ENCODE measurements at places on chromosomes 12 and 14.
A peak's percentile ranks its signal among the peaks of the same experiment; 100 is the strongest.

- no peak for DNase-seq
Measured at GRCh38 chr12:104622928-104623327, 166.2 kb downstream of the CHST11 start.

DNA sequence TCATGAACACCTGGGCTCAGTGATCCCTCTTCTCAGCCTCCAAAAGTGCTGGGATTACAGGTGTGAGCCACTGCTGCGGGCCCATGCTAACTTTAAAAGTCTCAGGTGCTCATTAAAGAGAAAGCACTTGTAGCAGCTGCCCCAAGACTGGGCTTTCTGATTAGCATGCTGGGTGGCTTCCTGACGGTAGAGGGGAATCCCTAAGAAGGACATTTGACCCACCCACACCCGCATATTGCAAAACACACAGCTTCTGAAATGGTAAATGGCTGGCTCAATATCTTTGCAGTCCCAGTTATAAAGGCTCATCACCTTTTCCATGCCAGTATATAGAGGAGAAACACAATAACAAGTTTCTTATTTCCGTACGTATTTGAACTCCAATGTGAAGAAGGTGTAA is 19.3 kb upstream of the BICD1 start:
- DNase-seq, result no peak

- no peak for DNase-seq
Measured at GRCh38 chr12:115375186-115375991, 691.4 kb upstream of the TBX3 start.

DNA sequence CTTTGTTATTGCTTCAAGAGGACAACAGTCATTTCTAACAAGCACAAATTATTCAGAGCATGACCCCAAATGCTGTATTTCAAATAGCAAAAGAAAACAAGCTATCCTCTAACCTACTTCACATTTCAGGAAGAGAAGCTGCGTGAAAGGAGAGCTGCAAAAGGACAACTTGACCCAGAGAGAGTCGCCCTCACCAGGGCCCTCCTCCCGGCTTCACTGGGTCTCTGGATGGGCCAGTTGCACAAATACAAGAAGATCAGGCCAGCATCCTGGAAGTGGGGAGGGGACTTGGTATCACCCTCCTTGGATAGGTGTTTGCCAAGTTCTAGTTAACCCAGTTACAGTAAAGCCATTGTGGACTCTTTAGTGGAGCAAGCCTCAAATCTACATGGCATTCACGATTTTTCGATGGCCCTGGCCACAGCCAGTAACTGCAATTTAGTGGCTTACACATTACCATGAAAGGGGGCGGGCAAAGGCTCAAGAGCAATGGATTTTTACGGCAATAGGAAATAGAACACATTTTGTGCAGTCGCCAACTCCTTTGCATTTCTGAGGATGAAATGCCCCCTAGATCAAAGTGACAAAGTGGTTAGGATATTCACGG is 166.9 kb upstream of the DIO2 start:
- no peak for DNase-seq

DNA sequence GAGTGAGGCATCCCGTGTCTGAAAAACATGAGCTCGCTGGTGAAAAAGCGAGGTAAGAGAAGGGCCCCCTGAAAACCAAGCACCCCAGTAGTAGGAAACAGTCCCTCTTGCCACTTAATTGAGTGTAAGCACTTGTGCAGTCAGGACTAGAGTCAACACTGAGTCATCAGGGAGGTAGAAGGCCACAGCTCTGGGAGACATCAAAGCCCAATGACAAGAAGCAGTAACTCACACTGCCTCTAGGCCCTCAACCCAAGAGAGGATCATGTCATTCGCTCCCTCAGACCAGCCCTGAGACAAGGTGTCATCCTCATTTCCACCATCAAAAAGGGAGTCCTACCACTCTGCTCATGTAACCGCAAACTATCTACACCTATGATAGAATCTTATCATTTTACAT is 17.8 kb downstream of the POMT2 start:
- DNase-seq, result peak; percentile 18

GRCh38 chr12:47156167-47156736 is 76.5 kb upstream of the AMIGO2 start:
- no peak for DNase-seq

DNA sequence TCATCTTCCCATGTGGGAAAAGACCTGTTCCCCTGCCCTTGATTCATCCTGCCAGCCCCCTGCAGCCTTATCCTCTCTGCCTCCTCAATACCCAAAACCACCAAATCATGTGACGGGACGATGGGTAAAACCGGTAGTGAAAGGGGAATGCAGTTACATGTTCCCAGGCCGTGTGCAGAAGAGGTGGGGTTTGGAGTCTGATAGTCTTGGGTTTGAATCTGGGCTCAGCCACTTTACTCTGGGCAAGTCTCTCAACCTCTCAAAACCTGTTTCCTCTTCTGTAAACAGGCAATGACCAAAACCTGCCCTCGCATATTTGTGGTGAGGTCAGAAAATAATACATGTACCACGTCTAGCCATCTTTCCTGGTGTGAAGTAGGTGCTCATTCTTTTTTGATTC is 123.0 kb downstream of the PLXNC1 start:
- DNase-seq, result no peak

DNA sequence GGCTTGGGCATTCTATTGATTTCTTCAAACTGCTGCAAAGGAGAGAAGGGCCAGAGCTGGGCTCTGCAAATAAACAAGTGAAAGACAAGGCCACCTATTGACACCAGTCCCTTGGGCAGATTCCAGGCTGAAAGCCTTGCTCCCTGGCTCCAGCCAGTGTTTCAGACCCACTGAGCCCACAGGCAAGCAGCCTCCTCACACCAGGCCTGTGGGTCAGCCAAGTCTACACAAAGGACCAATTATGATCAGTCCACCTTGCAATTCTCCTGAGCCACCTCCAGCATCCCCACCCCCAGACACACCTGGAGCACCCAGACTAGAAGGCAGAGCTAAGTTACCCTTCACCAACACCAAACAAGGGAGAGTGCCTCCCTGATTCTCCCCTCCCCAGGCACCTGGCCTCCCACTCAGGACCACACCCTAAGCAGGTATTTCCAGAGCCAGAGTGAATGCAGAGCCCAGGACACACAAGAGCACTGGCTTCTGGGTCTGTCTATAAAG is 13.8 kb downstream of the ACTN1 start:
- no peak for DNase-seq

GRCh38 chr12:92142251-92142926 is 3.3 kb downstream of the BTG1 start:
- no peak for DNase-seq

- DNase-seq, result no peak
Measured at GRCh38 chr12:9699269-9699897, 29.9 kb downstream of the CLEC2D start.

DNA sequence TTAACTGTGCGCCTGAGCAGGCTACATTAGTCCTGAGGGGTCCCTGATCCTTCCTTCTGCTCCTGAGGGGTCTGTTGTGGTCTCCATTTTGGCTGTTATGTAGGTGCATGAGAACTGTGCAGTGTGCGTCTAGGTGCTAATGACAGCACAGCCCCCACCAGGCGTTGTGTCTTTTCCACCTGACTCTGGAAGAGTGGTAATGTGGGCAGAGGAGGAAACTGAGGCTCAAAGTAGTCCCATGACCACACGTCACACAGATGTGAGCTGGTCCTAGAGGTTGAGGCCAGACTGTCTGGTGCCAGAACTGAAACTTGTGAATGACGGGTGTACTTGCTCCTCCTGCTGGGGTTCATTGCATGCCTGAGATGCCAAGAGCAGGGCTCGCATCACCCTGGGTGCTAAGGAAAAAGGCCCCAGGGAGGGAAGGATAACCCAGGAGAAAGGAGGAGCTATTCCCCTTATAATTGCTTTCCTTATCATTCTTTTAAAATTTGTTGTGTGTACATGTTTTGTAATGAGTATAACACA is 111.8 kb downstream of the SLC25A47 start:
- no peak for DNase-seq

DNA sequence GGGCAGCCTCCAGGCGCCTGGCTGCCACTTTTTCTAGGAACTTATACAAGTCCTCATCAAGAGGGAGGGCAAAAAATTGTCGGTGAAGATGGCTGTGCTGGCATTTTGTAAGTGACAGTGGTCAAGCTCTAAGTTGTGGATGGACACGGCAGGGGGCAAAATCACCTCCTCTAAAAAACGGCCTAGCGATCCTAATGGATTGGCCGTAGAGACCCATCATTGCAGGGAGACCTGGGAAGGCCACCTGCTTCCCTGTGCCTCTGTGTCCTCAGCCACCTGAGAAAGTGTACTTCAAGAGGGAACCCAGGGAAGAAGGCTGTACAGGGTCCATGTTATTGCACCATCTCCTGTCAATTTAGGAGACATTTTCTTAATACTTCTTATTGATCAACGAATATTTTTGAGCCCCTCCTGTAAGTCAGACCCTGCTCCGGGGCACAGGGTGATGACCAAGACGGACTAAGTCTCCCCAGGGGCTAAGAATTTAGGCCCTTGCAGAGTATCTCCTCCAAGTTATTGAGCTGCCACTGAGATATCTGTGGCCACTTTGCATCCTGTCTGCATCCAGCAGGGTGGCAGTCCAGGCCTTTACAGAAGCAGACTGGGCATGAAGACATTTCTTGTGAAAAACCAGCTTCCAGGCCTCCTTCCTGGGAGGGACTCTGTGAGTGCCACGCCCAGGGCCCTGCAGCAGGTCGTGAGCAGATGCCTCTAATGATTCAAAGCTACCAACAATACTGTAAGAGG is 40.5 kb downstream of the PSMA6 start:
- peak; percentile 54 for DNase-seq

- peak; percentile 66 for DNase-seq
Measured at GRCh38 chr12:68223067-68223747, 2.4 kb downstream of the IL26 start.

- DNase-seq, result no peak
Measured at GRCh38 chr12:64383675-64384074, 6.9 kb downstream of the C12orf56 start.

DNA sequence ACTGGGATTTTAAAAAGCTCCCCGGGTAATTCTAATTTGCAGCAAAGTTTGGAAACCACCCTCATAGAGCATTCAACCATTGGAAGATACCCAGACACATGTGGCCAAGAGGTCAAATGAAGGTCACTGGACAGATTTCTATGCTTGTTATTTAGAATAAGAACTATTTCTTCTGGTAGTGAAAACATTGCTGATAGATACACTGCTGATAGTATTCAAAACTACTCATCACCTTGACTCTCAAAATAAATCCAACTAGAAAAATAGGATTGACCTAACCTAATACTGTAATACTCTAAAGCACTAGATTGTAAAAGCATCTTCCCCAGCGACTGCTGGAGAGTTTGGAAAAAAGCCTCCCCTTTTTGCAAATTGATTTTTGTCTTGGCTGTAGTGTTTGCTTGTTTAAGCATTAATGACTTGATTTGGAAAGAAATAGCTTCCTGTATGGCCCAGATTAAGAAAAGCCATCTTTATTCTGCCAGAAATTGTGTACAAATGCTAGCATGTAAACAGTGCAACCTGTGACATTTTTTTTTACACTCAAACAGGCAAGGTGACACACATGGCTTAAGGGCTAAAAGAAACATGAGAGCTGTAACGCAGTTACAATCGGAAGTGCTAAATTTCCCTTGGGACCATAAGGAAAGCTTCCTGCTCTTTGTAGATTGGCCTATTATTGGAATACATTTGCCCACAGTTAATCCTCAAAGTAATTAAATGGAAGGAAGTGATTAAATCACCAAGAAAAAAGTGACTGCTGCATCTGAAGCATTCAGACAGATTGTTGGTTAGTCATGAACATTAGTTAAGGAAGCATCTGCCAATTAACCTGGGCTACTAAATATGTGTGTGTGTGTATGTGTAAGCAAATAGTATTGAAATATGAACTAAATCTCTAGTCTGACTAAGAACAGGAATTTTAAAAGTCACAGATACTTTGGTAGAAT is 356.5 kb upstream of the ATP2B1 start:
- DNase-seq, result no peak

DNA sequence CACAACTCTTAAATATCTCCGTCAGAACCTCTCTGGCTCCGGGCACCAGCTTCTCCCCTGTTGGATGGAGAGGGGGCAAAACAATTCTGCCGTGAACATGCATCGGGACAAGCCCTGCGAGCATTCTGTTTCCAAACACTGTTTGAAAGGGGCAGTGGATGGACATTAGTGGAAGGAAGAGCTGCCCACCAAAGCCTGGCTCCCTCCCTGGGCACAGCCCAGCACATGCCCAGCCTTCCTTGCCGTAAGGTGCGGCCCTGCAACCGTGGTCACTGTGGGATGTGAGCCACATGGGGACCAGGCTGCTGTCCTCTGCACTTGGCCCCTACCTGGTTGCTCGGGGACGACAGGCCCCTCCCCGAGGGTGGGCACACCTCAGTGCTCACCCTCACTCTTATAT is 54.0 kb downstream of the TRAFD1 start:
- DNase-seq, result no peak

DNA sequence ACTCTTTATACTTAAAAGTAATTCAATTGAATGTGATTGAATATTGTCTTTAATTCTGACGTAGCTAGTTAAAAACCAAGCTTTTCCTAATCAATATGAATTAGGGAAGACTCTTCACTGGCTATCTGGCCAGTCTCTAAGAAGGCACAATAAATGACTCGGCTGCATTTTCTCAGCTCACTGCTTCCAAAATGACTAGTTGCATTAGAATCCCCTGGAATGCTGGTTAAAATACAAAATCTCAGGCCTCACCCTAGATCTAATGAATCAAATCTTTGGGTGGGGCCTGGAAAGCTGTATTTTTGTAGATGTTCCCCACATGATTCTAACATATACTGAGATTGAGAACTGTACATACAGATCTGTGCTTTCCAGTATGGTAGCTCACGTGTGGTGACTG is 242.1 kb downstream of the CHST11 start:
- no peak for DNase-seq

GRCh38 chr12:105740369-105740768 is 398.4 kb downstream of the NUAK1 start:
- no peak for DNase-seq

GRCh38 chr14:45091710-45092109 is 7.8 kb downstream of the PRPF39 start:
- no peak for DNase-seq

DNA sequence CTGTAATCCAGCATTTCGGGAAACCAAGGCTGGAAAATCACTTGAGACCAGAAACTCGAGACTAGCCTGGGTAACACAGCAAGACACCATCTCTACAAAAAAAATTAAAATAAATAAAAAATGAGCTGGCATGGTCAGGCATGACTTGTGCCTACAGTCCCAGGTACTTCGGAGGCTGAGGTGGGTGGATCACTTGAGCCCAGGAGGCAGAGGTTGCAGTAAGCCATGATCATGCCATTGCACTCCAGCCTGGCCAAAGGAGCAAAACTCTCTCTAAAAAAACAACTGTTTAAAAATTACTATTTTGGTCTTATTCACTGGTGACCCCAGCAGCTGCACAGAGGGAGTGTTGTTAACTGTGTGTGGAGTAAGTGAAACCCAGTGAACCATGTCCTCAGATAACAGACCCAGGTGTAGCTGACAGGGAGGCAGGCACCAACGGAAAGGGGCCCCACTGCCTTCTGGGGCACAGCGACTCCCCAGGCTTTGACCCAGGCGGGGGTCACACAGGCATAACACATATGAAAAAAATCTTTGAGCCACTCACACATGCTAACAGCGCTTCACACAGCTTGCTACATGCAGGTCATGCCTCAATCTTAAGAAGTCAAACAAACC is 12.1 kb downstream of the DDX54 start:
- no peak for DNase-seq

- DNase-seq, result no peak
Measured at GRCh38 chr12:15772405-15773018, 16.7 kb downstream of the EPS8 start.
